Skeletal muscle tissue (tissue), 5 donors: ENCODE measurements at places on chromosomes 2 and 18. TPM values are rescaled to one million over a fixed set of nuclear protein-coding genes. Genes with fewer than 3 reads are reported as not detected.

Gene ANKRD12
- total RNA-seq, result 26.1 TPM

Gene GPR39
- 1.6 TPM for total RNA-seq

Gene GCG
- total RNA-seq, result 5.2 TPM

Gene MSGN1
- total RNA-seq, result not detected

Gene ATP8B1
- 4.7 TPM for total RNA-seq

Gene LDLRAD4
- 18.3 TPM for total RNA-seq

Gene DUSP19
- 2.1 TPM for total RNA-seq

Gene NFATC1
- 10.4 TPM for total RNA-seq
